ENCODE measurements at places on chromosomes 11 and 22.
A peak's percentile ranks its signal among the peaks of the same experiment; 100 is the strongest.

DNA sequence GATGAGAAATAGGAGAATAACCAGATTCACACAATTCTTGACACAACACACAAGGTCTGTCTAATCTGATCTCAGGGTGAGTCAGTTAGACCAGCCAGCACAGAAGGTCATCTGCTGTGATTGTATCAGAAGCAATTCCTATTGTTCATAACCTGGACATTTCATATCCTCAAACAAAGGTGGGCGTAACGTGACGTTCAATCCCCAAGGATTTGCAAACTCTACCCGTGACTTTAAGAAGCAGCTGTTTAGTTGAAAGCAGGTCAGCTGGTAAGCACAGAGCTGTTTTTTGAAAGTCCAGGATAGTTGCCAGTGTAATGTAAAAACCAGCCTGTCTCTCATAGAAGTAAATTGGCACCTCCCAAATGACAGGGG lies 385.1 kb downstream of the DCDC1 start:
- DNase-seq: no peak

DNA sequence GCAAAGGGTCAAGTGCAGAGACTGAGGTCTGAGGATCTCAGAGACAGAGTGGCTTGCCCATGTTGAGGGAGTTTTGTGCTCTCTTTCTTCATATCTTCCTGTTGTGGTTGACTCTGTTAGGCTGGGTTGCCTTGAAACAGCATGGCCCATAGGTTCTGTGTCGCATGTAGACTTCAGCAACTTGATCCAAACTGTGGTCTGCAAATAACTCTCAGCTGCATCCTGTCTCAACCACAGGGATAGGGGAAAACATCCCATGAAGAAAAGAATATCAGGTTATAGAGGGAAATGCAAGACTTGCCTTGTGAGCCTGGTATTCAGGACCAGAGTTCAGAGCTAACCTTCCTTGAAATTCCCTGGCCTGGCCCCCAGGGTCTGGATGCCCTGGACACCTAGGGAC lies 69.4 kb downstream of the FLI1 start:
- peak; percentile 74 for DNase-seq

DNA sequence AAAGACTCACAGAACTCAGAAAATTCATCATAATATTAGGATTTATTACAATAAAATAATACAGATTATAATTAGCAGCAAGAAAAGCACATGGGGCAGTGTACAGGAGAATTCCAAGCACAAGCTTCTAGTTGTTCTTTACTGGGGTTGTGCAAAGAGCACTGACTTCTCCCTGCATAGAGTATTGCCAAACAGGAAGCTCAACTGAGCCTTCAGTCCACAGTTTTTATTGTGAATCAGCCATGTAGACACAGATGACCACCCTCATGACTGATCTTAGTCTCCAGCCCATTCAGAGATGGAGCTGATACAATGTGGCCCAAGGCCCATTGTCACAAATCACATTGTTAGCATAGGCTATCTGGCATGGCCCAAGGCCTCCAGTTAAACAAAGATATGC lies 798.9 kb downstream of the KCNA4 start:
- DNase-seq: no peak

- DNase-seq: no peak
Measured at GRCh38 chr11:33703788-33704187, 3.2 kb upstream of the C11orf91 start.

DNA sequence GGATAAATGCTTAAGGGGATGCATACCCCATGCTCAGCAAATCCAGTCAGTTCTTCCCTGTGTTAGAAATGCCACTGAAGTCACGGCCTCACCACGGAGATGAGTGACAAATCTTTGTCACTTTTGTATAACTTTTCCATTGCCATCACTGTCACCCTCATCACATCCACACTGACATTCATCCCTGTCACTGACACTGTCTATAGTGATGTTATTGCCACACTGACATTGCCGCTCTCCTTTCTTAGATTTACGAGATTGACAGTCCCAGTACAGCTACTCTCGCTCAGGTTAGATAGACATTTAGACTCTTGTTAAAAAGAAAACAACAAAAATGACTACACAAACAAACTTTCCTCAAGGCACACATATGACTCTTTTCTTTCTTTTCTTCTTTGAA lies 910.7 kb upstream of the CNTN5 start:
- DNase-seq: no peak

DNA sequence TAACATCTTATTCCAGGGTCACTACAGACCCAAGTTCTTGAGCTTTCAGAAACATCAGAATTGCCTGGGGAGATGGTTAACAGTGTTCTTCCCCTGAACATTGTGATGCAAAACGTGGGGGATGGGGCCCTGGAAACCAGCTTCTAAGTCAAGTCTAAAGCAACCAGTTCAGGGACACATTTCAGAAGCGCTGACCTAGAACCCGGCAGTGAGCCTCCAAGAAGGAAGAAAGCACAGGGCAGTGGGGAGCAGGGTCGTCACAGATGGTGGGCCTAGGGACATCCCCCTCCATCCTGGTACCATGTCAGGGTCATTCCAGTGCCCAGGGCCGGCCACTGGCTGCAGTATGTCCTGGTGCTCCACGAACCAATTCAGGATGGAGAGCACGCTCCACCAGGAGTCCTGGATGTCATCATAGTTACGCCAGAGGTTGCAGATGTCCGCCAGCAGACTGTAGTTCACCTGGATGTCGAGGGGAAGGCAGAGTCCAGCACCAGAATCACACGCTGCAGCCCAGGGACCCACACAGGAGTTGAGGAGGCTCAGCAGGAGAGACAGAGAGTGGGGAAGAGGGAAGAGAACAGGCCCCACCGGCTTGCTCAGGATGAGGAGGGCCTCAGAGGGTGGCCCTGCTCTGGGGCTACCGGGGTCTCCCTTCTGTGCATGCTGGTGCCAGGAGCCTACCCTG lies 5.0 kb downstream of the NAGA start:
- DNase-seq: no peak

DNA sequence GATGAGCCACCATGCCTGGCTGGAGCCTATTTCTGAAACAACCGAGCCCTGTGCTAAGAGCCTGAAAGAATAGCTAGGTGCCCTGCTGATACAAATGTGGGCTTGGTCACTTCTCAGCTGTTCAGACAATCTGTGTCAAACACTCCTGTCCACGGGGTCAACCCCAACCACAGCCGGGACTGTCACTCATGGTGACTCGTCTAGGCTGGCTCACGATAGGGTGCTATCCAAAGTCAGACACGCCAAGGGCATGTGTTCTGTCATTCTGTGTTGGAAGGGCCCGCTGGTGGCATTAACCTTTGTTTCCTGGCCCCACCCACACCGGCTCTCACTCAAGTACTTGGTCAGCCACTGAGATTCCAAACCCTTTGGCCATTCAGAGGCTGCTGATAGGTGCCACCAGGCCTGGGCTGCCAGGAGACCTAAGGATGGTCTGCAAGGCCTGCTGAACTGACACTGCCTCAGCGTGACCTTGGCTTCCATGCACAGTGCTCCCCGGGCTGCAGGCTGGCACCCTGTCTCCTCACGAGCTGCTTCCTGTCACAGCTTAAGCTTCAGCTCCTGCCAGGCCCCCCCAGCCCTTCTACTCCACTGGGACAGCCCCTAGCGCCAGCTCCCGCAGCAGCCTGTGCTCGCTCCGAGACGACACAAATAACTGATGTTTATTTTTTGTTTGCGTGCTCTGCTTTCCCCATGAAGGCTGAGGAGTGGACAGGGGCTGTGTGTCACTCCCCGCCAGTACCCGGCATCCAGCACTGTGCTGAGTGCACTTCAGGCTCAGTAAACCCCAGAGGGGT lies 14.2 kb upstream of the CDC42BPG start:
- DNase-seq: peak; percentile 82

DNA sequence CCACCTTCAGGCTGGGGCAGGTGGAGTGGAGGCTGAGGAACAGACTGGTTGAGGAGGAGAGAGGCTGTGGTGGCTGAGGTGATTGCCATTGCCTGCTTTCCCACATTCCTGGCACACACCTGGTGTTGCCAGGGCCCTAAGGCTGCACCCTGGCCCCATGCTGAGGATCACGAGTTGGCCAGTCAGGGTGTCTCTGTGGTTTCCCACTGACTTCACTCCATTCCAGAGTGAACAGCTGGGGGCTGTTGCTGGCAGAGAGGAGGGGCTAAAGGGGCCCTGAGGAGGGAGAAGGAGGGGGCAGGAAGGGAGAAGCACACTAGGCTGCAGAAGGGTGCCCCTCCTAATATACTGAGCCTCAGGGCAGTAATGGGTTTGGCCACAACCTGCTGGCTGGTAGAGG lies 1.8 kb downstream of the TMEM86A start:
- DNase-seq: no peak

GRCh38 chr22:48938741-48939140 lies 888.9 kb downstream of the BRD1 start:
- no peak for DNase-seq

DNA sequence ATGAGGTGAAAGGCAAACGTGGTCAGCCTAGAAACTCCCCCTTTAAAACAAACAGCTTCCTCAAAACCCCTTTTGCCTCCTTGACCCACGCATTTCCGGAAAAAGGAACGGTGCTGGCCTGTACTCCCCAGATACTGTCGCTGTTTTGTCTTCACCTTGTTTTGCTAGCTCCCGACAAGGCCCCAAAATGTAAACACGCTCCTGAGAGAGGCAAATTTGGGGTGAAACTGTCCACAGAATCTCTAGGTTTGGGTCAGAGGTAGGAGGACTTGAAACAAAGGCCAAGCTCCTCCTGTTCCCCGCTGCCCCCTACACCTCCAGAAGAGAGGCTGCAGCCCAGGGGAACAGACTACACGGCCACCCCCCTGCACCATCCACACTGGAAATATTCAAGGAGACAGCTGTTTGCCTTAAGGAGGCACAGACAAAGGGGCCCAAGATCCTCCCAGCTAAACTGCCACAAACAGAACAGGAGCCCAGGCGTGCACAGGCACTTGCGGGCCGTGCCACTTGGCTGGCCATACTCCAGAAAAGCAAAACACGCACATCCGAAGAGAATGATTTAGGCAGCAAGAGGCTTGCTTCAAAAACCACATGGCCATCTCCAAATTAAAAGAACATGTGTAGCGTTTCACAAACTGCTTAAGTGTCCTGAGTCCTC lies 160.5 kb upstream of the GRK3 start:
- DNase-seq: peak; percentile 49

GRCh38 chr11:69941546-69942332 lies 122.5 kb upstream of the FGF3 start:
- DNase-seq: no peak

- peak; percentile 33 for DNase-seq
Measured at GRCh38 chr11:95924414-95924760, 480 bp upstream of the MTMR2 start.

GRCh38 chr11:128941573-128942271 lies 949 bp downstream of the TP53AIP1 start:
- DNase-seq: no peak

DNA sequence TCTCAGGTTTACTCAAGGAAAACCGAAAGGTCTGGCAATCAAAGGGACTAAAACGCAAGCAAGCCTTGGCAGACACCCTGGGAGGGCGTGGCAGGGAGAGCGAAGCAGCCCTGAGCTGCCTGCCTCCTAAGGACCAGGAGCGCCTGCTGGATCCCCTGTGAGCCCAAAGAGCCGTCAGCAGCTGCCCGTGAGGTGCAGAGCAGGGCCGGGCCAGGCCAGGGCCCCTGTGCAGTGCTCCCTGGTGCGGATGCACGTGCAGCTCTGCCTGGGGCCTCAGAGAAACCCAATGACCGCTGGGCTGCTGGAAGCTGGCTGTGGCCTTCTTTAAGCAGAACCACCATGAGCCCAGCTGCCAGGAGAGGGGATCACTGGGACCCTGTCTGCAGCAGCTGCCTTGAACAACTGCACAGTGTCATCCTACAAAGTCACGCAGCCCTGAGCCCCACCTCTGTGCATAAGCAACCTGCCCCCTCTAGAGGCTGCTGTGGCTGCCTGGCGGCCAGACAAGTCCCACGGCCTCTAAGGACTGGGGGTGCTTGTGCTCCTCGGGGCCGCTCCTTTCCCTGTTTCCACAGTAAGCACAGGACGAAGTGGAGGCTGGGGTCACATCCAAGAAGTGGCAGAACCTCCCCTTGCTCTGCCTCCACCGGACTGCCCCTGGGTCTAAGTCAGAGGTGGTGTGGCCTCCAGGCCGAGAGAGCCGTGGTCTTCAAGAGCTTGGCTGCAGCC lies 29.1 kb upstream of the COMT start:
- DNase-seq: no peak

DNA sequence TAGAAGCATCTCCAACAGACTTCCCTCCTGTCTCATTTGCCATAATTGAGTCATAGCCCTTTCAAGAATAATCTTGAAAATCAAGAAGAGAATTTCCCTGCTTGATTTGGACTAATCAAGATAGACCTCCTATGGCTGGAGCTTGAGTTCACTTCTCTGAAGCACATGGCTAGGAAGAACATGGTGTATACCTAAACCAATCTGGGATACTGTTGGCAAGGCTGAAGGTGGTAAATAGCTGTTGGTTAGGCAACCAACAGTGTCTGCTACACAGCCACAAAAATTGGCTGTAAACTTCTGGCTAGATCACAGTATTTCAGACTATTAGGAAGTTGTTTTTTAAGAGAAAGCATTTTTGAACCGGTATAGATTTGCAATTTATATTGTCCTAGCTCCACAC lies 4.9 kb downstream of the CRYAB start:
- DNase-seq: no peak

GRCh38 chr11:86244063-86244521 lies 461 bp upstream of the EED start:
- no peak for DNase-seq

DNA sequence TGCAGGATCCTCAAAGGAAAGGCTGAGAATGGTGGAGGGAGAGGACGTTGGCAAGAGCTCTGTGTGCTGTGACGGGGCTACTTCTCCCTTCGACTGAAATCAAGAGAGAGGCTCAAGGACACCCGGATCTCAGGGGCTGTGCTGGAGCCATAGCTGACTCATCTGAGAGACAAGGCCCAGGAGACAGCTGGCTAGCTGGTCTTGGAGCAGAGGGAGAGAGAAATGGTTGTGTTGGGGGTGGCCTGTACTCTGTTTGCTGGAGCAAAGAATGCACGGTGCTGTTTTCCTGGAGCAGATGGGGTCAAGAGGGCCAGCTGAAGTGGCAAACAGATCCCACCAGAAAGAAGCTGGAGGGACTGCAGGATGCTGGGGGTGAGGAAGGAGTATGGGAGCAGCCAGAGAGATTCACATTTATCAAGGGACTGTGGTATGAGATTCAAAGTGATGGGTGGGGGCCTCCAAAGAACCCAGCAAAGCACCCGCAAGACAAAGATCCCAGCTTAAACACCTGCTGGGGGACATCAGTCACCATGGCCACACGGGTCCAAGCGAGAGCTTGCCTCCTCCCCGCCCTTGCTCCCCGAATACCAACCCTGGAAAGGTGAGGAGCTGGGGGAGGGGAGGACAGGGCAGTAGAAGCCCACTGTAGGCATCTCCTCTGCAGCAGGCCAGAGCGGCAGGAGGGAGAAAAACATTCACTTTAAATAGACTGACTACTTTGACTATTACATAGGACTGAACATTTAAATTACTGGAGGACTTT lies 40.8 kb downstream of the MAP6 start:
- DNase-seq: no peak

- peak; percentile 71 for DNase-seq
Measured at GRCh38 chr11:66100272-66101065, 30.4 kb downstream of the PACS1 start.

DNA sequence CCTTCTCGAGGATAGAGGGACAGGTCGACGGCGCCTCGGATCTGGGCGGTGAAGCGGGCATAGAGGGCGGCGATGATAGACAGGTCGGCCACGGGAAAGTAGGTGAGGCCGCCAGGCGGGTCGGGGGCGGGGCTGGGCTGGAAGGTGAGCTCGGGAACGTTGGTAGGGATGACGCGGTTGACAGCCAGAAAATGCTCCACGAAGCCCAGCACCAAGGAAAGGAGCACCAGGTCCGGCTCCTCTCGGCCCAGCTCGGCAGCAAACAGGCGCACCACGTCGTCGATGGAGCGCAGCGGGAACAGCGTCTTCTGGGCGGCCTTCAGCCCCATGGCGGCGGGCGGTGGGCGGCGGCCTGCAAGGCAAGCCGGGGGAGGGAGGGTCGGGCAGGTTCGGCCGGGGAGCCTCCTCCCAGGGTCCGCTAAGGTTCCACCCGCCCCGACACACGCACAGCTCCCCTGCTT lies 540 bp downstream of the MEN1 start:
- DNase-seq: no peak
